Activated CD4-positive, alpha-beta memory T cell treated with anti-CD3 and anti-CD28 coated beads for 36 hours (primary cell): ENCODE measurements at places on chromosomes 16 and 17. TPM values are rescaled to one million over a fixed set of nuclear protein-coding genes. Genes with fewer than 3 reads are reported as not detected.

TOX3 gene
- total RNA-seq: not detected

NEK8 gene
- total RNA-seq: 4.0 TPM

ABCA8 gene
- total RNA-seq: not detected

BCL6B gene
- 1.3 TPM for total RNA-seq

DRC3 gene
- total RNA-seq: 0.52 TPM

ENPP7 gene
- not detected for total RNA-seq

C1QTNF1 gene
- 0.38 TPM for total RNA-seq

CFAP97D1 gene
- total RNA-seq: not detected

ARL5C gene
- not detected for total RNA-seq

COPRS gene
- total RNA-seq: 49.6 TPM

VMO1 gene
- not detected for total RNA-seq

NUDT16L1 gene
- 23.6 TPM for total RNA-seq

SLFN11 gene
- total RNA-seq: 68.8 TPM

MYH1 gene
- total RNA-seq: not detected

TEX19 gene
- total RNA-seq: not detected

HEATR9 gene
- total RNA-seq: 0.27 TPM

CCL22 gene
- total RNA-seq: 1.5 TPM

OR1A1 gene
- total RNA-seq: not detected

CALB2 gene
- not detected for total RNA-seq

SULT1A1 gene
- total RNA-seq: 9.0 TPM

ALOXE3 gene
- total RNA-seq: 0.12 TPM

TM4SF5 gene
- total RNA-seq: not detected

YBX2 gene
- 0.70 TPM for total RNA-seq

MYADML2 gene
- not detected for total RNA-seq

FLOT2 gene
- 110 TPM for total RNA-seq

CCDC137 gene
- total RNA-seq: 34.0 TPM

NPIPB9 gene
- 0.52 TPM for total RNA-seq

COIL gene
- total RNA-seq: 16.9 TPM

SLFN12 gene
- total RNA-seq: 10.7 TPM

CACNG3 gene
- total RNA-seq: not detected

KCNG4 gene
- not detected for total RNA-seq

SP2 gene
- 17.2 TPM for total RNA-seq

ATP2C2 gene
- not detected for total RNA-seq

ULK2 gene
- 12.7 TPM for total RNA-seq

WSCD1 gene
- total RNA-seq: 0.53 TPM

KRT39 gene
- not detected for total RNA-seq

SMIM22 gene
- not detected for total RNA-seq

PLK1 gene
- total RNA-seq: 81.2 TPM

DHRS7C gene
- total RNA-seq: not detected

VASN gene
- total RNA-seq: 0.07 TPM

NETO2 gene
- 11.4 TPM for total RNA-seq

BCAR1 gene
- total RNA-seq: 0.78 TPM

LRRC37A gene
- 4.1 TPM for total RNA-seq

HSF4 gene
- total RNA-seq: 36.1 TPM

KRT33B gene
- not detected for total RNA-seq

CHD9NB gene
- not detected for total RNA-seq
